ENCODE measurements at places on chromosomes 5 and 9. TPM values are rescaled to one million over a fixed set of nuclear protein-coding genes. Genes with fewer than 3 reads are reported as not detected.
A peak's percentile ranks its signal among the peaks of the same experiment; 100 is the strongest.

DNA sequence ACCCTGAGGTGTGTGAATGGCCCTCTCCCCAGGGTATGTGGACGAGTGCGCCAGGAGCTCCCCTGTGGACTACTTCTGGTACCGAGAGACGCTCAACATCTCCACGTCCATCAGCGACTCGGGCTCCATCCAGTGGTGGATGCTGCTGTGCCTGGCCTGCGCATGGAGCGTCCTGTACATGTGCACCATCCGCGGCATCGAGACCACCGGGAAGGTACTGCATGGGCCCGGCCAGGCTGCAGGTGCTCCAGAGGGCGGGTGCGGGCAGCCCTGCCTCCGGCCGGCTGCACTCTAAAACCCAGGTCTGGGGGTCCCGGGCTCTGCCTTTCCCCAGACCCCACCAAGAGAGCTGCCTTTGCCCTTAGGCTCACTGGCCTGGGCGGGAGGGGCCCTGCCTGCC, 10.9 kb downstream of the SLC6A19 start:
- DNase-seq = peak; percentile 45

DNA sequence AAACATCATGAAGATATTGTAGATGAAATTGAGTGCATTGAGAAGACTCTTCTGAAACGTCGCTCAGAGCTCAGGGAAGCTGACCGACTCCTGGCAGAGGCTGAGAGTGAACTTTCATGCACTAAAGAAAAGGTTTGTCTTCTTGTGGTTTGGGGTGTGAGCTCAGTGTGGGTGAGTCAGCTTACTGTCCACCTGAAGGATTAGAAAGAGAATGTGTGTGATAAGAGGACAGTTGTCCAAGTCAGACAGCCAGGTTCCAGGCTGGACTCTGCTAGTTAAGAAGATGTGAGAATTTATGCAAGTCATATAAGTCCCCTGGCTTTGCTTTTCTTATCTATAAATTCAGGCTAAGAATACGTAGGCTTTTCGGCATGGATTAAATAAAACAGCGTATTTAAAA, 46.9 kb downstream of the RAB14 start:
- no peak for DNase-seq

Gene RMND5B
- polyA plus RNA-seq = 36.6 TPM

DNA sequence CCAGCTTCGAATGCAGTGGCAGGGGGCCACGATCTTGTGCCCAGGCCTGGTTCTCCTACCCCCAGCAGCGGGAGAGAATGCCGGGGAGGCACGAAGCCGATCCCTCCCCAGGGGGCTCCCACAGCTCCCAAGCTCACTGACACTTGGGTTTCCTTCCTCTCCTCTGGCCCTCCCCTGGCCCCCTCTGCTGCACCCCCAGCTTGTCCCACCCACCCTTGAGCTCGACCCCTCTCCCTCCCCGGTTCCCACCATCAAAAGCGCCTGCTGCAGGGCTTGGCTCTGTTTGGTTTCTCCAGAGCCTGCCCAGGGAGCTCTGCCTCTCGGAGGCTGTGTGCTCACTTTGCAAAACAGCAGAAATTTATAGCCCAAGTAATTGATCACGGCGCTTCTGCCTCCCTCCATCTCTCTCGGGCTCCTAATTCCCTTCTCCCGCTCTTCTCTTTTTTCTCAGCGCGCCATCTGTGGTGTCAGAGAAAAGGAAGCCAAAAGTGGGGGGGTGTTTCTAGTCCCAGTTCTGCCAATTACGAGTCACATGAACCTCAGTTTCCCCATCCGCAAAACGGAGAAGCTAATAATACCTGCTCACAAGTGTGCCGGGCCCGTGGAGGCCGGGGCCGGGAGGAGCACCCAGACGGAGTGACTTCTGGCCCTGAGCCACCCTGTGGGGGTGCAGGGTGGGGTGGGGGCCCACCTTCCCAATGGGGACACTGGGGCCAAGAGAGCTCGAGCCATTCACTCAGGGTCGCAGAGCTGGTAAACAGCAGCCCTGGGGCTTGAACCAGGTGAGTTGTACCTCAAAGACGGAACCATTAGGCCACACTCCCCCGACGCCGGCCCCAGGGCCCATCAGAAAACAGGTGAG, 141.2 kb upstream of the IER5L start:
- no peak for DNase-seq

DNA sequence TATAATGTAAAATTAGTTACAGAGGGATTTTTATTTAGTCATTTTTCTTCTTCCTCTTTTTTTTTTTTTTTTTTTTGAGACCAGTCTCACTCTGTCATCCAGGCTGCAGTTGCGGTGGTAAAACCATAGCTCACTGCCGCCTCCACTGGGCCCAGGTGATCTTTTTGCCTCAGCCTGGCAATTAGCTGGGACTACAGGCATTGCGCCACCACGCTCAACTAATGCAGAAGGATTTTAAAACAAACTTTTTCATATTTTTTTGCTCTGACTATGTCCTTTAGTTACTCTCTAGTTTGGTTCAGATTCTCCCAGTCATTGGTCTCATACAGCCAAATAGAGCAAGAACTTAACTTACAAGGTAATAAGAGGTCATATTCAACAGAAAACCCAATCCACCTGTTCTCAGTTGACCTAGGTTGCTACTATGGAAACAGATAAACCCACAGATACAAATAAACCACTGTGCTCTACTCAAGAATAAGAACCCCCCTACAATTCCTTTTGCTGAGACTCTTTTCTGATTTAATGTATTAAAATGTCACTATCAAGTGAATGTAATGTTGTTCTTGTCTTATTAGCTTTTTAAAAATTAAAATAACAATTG, 50.1 kb upstream of the TTC39B start:
- DNase-seq = no peak

- DNase-seq = no peak
These were observed 38.0 kb downstream of the HABP4 start for GRCh38 chr9:96487949-96488348.

Gene PARP8
- polyA plus RNA-seq = 3.4 TPM

Gene TAF11L5
- polyA plus RNA-seq = not detected

GRCh38 chr9:110148384-110148783, 59.6 kb downstream of the C9orf152 start:
- DNase-seq = no peak

Gene NR6A1
- 1.2 TPM for polyA plus RNA-seq

Gene CYSRT1
- 1.3 TPM for polyA plus RNA-seq

DNA sequence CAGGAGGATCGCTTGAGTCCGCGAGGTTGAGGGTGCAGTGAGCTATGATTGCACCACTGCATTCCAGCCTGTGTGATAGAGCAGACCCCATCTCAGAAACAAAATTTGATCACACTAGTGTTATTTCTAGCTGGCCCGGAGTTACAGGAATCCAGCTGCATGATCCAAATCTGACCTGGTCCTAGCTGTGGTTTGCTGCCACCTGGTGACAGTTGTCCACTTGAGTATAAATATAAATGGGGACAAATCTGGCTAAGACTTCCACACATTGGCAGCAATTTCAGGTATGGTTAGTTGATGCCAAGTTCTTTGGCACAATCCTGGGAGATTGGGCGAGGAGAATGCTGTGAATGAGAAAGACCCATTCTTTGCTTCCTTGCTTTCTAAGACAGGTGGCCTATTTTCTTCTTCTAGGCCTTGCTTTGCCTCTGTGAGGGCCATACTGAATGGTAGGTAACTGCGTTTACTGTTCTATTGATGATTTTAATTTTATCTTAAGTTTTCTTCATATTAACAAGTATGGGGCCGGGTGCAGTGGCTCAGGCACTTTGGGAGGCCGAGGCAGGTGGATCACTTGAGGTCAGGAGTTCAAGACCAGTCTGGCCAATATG, 35.4 kb downstream of the UBE2R2 start:
- peak; percentile 42 for DNase-seq

Gene MCTP1
- polyA plus RNA-seq = 1.4 TPM

DNA sequence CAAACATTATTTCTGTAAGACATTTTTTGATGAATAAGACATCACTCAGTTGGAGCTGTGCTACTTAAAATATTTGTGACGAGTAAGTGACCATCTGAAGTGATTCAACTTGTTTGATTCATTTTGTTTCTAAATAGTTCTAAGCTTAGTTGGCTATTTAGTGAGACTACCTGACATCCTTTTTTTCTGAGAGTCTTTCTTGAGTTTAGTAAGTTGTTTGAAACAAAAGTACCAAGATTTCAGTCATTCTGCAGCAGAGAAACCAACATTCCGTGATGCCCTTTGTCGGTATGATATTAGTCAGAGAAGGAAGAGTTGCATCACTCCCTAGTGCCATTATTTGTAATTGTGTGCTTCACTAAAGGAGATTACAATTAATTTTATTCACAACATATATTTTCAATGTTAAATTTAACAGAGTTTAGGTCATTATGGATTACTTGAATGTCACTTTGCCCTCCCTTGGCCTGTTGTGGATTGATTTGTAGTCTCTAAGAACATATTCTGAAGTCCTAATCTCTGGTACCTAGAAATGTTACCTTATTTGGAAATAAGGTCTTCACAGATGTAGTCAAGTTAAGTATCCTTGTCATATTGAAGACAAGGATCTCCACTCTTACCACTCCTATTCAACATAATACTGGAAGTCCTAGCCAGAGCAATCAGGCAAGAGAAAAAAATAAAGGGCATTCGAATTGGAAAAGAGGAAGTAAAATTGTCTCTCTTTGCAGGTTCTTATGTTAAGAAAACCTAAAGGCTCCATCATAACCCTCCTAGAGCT, 212.2 kb downstream of the PCSK1 start:
- no peak for DNase-seq

DNA sequence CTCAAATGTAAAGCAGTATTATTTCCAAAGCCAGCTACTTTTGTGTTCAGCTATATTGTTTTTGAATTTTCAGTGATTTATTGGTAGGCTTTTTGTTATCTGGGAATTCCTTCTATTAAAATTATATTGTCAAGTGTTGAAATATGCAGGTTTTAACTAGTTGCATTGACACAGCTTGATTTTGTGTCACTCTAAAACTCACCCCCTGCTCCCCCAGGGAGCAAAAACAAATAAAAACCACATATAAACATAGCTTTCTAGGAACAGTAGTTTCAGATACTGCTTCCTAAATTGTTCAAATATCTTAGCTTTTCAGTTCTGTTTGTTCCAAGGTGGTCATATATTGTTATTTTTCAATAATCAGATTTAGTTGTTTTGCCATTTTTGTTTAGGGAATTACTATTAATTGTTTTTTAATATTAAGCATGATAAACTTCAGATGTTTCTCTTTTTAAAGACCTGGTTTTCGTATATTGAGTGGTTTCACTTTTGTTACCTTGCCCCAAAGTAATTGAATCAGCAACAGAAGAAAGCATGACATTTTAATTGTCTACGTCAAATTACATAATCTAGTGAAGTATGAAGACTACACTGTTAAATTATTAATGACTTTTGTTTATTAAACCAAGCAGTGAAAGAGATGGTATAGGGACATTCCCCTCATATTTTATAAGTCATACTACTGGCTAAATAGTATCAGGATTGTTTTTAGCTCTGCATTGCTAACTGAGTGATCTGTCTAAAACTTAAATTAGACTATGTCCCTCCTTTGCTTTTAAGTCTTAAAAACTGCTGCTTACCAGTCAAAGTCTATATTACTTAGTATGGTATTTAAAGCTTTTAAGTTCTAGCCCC, 43.4 kb downstream of the ERBIN start:
- no peak for DNase-seq

- no peak for DNase-seq
These were observed 25.4 kb upstream of the TOMM5 start for GRCh38 chr9:37617832-37618231.

DNA sequence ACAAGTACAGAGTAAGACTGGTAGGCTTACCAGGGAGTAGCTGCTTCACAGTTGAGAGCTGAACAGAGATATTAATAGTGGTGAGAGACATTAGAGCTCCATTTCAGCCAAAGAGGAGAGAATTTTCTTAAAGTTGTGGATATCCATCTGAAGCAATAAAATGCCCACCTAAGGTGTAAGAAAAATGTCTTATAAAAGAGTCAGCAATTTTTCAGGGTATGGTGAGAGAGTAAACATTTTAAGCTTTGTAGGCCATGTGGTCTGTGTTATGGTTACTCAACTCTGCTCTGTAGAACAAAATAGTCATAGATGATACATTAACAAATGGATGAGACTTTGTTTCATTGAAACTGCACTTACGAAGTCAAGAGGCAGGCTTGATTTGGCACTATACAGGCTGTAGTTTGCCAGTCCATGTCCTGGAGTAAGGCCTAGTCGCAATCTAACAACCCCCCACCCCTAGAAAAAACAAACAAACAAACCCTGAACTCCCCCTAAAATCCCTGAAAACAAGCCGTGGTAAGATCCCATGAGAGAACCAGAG, 945.4 kb upstream of the SEMA6A start:
- no peak for DNase-seq

- DNase-seq = no peak
These were observed 8.8 kb upstream of the OTULINL start for GRCh38 chr5:14572836-14573235.

Measured in kidney (tissue), 22 donors.